ENCODE measurements at places on chromosomes 12 and 14. TPM values are rescaled to one million over a fixed set of nuclear protein-coding genes. Genes with fewer than 3 reads are reported as not detected.

Gene FGF6
- not detected for total RNA-seq

Gene A2M
- 3.5 TPM for total RNA-seq

Gene FOXA1
- 0.61 TPM for total RNA-seq

Gene NTF3
- total RNA-seq = not detected

Gene MYO1H
- total RNA-seq = not detected

Gene GDF11
- 15.2 TPM for total RNA-seq

All from GM12878 (cell line).